ENCODE measurements at places on chromosomes 5 and 9.

DNA sequence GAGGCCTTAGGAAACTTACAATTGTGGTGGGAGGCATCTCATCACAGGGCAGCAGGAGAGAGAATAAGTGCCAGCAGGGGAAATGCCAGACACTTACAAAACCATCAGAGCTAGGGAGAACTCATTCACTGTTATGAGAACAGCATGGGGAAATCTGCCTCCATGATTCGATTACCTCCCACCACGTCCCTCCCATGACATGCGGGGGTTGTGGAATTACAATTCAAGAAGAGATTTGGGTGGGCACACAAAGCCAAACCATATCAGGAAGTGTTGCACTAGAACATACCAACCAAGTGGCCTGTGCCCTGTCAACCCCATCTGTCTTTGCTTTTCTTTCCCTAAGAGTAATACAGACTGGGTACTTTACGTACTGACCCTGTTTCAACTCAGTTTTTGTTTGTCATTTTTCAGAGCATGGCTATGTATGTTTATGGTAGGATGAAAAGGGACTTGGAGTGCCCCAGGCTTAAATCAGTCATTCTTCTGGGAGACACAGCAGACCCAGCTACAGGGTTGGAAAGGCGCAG is 58.3 kb upstream of the TGFBR1 start:
- no peak for DNase-seq

- DNase-seq, result no peak
Observed at GRCh38 chr5:163822548-163822947, 317.1 kb downstream of the MAT2B start.

DNA sequence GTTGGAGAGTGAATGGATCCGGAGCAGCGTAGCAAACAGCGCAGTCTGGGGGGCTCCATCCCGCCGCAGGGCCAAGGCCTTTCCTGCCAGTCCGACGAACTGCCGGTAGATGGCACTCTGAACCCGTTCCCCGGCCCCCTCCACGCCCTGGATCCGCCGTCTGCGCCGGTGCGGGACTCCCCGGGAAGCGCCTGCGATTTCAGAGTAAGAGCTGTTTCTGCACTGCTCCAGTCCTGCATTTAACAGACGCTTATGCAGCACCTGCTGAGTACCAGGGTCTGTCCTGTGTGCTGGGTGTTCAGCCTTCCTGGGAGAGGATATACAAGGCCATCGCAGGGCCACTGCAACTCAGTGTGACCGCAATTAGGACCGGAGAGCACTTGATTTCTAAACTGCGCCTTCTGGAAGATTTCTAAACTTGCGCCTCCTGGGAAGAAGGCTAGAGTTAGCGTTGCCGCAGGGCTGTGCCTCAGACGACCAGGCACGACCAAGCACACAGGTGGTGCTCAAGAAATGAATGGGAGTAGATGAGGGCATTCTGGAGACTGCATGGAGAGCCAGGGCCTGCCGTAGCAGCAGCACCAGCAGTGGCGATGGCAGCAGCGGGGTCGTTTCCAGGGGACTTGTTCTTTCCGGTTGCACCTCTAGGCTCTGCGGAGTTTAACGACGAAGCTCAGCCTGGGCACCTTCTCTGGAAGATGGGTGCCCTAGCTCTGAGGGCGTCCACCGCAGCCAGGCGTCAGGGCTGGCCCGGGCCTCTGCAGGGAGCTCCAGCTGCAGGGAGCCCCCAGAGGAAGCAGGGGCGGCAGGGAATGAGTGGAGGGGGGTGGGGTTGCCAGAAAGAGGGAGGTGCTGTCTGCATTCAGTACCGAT is 14.3 kb upstream of the TIFAB start:
- no peak for DNase-seq

GRCh38 chr5:80128141-80128540 is 93.0 kb downstream of the THBS4 start:
- DNase-seq, result no peak

All from vagina (tissue), 2 donors.